ENCODE measurements at places on chromosomes 11 and 22.
A peak's percentile ranks its signal among the peaks of the same experiment; 100 is the strongest.

DNA sequence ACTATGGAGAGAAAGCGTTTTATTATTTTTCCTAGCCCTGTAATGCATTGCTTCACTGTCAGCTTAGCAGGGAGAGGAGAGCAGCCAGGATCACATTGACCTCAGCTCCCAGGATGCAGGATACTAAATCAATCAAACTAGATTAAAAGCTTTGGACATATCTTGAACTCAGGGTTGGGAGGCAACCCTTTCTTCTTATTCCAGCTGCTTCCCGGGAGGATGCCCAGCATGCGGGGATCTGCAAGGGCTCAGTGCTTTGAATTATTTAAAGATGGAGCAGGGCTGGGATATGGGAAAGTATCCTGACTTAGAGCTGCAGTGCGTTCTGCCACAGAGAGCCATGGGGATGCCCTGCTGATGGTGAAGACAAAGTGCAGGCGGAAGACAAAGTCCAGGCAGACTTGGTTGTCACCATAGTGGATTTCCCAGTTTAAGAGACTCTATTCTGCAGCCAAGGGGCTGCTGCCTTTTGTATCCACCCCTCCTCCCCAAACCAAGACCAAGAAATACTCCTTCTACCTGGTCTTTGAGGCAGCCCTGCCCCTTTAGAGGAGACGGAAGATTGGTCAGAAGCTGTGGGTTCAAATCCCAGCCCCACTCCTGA is 1035.0 kb downstream of the TBC1D22A start:
- DNase-seq = no peak

- DNase-seq = no peak
Observed at GRCh38 chr22:46448333-46448732, 89.1 kb downstream of the CELSR1 start.

- no peak for DNase-seq
Observed at GRCh38 chr11:73521621-73522020, 76.3 kb downstream of the FAM168A start.

- no peak for DNase-seq
Observed at GRCh38 chr11:71302911-71303310, 50.5 kb upstream of the SHANK2 start.

DNA sequence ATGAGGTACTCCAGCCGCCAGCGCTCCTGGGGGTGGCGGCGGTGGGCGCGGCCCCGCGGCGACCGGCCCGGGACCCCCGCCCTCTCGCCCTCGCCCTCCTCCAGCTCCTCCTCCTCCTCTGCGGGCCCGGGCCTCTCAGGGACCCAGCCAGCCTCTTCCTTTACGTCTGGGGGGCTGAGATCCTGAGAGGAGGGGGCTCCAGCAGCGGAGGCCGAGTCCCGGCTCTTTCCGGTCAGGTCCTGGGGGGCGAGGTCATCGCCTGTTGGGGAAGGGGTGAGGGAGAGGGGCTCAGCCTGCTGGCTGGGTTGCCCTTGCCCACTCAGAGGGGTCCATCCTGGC is 4.3 kb downstream of the ZFTA start:
- no peak for DNase-seq

GRCh38 chr11:33674035-33674814 is 26.4 kb downstream of the C11orf91 start:
- DNase-seq = no peak

DNA sequence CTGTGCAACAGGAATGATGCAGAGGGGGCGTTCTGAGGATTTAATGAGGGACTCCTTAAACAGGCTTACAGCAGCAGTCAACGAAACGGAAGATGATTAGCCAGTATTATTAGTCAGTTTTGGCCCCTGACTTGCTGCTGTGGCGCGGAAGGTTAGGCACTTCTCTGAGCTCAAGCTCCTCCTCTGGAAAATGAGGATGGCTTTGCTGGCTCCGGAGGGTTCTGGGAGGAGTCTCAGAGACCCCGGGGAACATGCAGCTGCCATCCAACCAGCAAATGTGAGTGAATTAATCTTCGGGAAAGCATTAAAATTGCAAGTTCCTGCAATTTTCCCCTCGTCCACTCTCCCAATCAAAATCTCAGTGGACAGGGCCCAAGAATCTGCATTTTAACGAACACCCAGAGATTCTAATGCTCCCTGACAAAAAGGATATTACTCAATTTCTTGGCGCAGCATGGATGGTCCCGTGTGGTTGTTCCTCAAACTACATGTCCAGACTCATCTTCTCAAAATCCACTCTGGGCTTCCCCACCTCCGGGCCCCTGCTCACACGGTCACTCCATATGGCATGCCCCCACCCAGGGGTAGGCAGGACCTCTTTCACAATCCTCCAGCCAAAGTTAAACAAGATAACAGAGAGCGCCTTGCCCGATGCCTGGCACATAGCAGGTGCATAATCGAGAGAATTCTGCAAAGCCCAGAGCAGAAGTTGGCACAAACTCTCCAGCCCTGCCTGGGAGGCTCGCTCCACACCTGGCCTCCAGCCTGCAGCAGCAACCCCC is 6.4 kb downstream of the ELFN2 start:
- DNase-seq = no peak

GRCh38 chr22:26724414-26724813 is 67.0 kb downstream of the MIAT start:
- DNase-seq = no peak

DNA sequence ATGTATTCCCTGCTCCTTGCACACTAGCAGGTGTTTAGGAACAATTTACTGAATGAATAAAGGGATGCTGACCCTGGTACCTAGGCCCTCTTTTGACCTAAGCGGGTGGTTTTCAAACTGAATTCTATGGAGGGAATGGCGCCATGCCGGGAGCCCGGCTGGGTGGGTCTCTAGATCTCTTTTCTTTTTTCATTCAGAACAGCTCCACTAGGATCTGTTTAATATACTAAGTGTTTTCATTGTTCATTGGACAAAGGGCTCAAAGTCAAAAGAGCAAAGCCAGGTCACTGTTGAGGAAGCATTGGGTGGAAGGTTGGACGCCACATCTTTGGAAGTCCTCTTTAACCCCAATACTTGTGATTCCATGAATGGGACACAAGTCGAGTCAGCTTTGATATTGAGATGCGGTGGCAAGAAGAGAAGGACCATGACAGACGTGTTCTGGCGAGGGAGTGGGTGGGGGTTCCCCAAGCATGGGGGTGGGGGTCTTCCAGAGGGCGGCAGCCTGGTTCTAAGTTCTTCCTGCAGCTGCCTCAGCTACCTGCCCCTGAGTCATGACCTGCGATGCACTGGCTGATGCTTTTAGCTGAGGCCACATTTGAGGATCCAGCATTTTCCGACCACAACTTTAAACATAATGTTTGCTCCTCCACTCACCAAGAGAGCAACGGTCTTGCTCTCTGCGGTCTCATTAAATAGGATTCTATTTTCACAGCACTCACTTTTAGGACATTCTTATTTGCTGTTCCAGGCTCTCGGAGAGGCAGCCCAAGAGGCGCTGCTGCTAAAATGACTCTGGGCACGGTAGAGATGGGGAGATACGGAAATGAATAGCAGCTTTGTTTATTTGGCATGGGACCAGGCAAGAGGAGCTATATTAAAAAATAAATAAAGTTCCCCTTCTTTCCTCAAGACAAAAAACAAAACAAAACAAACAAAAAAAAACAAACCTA is 100.6 kb downstream of the FBXO7 start:
- no peak for DNase-seq

- DNase-seq = no peak
Observed at GRCh38 chr11:129434641-129435498, 59.2 kb downstream of the BARX2 start.

DNA sequence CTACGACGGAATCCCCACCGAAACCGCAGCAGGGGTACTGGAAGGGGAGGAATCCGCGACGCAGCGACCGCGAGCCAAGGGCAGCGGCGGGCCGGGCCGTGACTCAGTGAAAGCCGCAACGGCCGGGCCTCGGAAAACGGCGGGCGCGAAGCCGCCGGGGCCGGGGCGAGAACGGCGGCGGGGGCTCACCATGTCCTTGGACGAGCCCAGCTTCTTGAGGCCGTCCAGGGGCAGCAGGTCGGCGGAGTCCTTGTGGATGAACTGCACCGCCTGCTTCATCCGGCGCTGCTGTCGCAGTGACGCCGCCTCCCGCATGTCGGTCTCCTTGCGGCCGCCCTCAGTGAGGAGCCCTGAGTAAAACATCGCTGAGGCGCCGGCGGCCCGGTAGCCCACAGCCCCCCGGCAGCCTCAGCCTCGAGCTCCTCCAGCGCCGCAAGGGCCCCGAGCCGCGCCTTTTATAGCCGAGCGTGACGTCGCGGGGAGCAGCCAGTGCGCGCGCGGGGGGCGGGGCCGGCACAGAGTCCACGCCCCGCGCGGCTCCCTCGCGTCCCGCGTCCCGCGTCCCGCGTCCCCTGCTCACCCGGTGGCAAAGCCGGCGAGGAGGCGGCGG is at the start of gene NRIP3:
Gene NRIP3 (minus strand): TSS at position 429 of the 610 bp plus-strand sequence. CDS start 66 bp downstream, at position 363.
- peak; percentile 64 for DNase-seq

- DNase-seq = no peak
Observed at GRCh38 chr11:20194470-20194869, 34.2 kb upstream of the DBX1 start.

DNA sequence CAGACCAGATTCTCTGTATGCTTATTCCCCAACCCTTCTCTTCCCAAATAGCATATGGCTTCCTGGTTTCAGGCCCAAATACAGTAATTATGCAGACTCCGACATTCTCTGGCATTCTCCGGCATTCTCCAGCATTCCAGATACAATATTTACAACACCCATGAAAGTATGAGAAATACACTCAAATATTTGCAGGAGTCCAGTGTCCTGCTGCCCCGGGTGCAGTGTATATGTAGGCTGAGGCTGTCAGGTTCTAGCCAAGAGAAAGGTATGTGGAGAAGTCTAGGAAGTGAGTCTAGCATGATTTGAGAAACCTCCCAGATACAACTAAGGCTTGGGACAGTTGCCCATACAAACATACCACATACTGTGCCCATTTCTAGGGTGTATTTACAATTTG is 160.7 kb downstream of the SOX6 start:
- no peak for DNase-seq

DNA sequence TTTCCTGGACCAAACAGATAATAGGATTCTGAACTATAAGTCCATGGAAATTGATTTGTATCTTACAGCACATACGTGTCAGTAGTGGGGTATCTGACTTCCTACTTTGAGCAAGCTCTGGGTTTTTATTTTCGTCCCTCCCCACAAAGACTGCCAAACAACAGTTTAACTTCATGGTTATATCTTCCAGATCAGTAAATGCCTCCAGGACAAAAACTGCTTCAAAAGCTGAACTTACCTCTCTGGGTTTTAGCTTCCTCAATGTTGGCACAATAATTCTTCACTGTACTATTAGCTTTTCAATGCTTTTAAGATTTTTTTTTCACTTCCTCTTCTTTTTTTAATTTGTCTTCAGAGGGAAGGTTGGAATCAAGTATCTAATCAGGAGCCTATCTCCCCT is 4.2 kb upstream of the DPF2 start:
- no peak for DNase-seq

DNA sequence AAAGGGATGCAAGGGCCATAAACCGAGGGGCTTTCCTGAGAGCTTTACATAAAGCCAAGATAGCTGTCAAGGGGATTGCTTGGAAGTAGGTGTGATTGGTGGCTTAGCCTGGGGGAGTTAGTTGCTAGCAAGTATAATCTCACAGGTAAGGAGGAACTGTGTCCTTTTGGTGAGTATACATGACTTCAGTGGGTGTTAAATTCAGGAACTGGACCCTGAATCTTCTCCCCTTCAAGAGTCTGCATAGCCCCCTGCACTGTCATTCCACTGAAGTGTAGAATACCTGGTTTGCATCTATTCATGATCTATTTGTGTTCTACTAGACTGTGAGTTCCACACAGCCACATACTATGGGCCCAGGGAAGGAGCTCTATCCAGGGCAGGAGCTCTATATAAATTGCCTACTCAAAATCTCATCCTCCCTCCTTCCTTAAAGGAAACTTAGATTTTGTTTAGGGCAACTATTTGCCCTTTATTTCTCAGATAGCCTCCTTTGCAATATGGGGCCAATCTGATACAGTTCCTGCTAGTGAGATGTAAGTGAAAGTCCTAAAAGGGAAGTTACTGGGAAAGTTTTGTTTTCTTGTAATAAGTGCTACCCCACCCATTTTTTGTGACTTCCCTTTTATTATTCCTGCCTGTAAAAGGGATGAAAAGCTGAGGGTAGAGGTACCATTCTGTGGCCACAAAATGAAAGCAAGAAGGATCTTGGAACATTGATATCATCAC is 120.5 kb downstream of the PGR start:
- no peak for DNase-seq

GRCh38 chr11:1177020-1177770 is 19.4 kb downstream of the MUC5AC start:
- DNase-seq = no peak

GRCh38 chr11:14894657-14895598 is 2.9 kb upstream of the CYP2R1 start:
- peak; percentile 12 for DNase-seq

DNA sequence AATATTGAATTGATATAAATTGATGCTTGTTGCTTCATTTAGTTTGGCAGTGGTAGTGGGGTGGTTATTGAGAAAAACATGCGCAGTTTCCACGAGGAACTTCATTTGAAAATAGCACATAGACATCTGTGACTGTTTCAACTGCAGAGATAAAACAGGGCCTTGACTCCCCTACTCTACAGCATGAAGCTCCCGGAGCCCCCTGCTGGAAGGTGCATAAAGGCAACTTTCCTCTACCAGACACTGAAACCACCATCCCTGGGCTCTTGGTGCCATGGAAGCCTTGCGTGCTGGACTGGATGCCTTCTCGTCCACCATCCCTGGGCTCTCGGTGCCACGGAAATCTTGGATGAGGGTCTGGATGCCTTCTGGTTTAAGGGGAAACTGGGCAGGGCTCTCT is 195.9 kb downstream of the CSNK2A3 start:
- peak; percentile 49 for DNase-seq

- no peak for DNase-seq
Observed at GRCh38 chr22:17346578-17346977, 22.7 kb upstream of the CECR2 start.

- no peak for DNase-seq
Observed at GRCh38 chr11:104531075-104531474, 367.1 kb upstream of the PDGFD start.

DNA sequence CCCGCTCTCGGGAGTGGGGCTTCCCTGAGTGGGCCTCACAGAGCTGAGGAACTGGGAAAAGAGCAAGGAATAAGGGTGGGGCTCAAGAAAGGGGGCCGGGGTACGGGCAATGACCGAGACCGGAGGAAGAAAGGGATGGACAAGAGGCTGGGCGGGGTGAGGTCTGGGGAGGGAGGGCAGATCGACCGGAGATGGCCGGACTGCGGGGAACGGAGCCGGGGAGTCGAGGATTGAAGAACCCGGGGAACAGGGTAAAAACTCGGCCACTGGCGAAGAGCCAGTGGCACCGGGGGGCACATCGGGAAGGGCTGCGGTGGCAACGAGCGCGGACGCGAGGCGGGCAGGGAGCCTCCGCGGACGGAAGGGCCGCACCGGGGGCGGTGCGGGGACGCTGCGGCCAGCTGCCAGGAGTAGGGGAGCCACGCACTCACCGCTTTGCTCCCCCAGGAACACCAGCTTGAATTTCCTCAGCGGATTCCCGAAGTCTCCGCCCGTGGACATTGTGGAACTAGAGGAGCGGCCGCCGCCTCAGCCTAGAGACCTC is 667 bp downstream of the RAB6A start:
- DNase-seq = peak; percentile 9

DNA sequence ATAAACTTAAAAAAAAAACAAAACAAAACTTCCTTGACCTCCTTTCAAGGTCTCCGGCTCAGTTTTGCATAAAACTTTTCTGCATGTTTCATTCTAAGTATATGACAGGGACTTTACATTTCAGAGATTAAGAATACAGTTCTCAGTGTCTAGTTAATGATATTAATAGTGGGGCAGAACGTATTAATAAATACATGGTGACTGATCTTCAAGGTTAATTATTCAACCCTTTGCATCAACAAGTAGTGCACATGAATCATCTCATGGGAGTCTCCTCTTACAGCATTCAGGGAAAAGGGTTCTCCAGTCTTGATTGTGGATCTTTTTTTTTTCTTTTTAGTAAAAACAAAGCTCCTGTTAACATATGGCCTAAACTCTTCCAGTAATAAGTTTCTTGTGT is 146.8 kb downstream of the KIRREL3 start:
- no peak for DNase-seq
